ENCODE measurements at places on chromosomes 12 and 14.

GRCh38 chr12:55637467-55637866, 775 bp downstream of the OR10P1 start:
- DNase-seq: no peak

DNA sequence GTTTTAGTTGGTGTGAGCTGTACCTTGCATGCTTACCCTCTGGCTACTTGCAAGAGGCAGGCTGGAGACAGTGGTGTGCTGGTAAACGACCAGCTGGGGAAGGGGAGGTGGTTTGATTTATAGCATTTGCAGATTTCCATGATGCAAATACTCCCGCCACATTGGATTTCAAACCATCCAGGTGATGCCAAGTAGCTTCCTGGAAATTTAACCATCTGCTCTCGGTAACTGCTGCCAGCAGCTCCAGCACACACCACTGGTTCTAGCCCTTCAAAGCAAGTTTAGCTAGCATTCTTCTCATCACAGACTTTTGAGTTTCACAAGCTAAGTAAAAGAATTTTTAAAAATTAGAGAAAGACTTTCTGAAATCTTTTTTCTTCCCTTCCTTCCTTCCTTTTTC, 104.5 kb upstream of the AMIGO2 start:
- DNase-seq: no peak

- no peak for DNase-seq
These were observed 21.4 kb downstream of the ADGRD1 start for GRCh38 chr12:130975116-130975515.

GRCh38 chr14:55129086-55129427, at the start of gene LGALS3:
Gene LGALS3 (plus strand): TSS chr14:55129252. CDS start chr14:55137374, 8,122 bp downstream.
- peak; percentile 84 for DNase-seq
